Dorsolateral prefrontal cortex (tissue), 122 donors: ENCODE measurements at places on chromosomes 13 and 19. TPM values are rescaled to one million over a fixed set of nuclear protein-coding genes. Genes with fewer than 3 reads are reported as not detected.

DNA sequence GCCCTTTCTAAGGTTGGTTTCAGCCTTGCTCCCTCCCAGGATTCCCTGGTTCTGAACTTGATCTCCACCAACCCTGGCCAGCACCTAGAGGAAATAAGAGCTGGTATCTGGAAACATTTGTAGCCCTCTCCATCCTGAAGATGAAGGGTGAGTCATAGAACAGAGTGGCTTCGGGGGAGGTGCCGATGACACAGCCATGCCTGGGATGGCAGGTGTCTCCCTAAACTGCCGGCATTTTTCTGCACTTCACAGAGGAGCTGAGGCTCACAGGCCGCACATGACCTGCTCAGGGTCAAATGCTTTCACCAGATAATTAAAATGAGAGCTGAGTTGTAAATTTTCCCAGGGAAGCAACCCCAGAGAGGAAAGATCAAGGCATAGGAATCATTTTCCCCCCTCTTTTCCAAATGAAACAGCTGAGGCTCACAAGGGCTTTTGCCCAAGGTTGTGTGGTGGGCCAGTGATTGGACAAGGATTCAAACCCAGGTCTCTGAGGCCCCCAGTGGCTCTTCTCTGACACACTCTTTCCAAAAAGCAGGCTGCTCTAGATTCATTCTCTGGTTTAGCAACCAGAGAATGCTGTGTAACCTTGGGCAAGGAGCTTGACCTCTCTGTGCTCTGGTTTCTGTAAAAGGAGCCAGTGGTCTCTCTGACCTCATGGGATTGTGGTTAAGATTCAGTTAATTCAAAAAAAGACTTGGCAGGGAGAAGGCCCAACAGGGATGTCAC lies 1.2 kb upstream of the SLC25A42 start:
- peak; percentile 75 for DNase-seq

GRCh38 chr13:46810440-46810839 lies 13.5 kb upstream of the ESD start:
- DNase-seq = no peak

- DNase-seq = no peak
Observed at GRCh38 chr19:7718668-7719067, 13.2 kb downstream of the CLEC4G start.

- no peak for DNase-seq
Observed at GRCh38 chr13:44812818-44813217, 176.5 kb downstream of the NUFIP1 start.

- DNase-seq = no peak
Observed at GRCh38 chr19:17686023-17686521, 2.1 kb downstream of the UNC13A start.

DNA sequence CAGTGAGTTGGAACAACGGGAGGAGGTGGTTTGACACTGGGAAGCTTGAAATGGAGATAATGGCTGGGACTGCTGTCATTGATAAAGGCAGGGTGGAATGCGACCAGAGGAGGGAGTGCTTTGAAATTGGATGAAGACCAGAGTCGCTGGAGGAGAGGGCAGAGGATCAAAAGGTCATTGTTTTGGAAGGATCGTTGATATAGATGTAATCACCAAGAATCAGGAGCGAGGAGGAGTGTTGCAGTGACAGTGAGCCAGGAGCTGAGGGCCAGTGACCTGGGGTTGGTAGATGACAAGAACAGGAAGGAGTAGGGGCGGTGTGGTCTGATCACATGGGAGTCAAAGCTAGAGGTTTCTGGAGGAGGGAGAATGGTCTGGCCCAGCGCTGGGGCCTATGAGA lies 25.3 kb downstream of the TM9SF2 start:
- no peak for DNase-seq

- DNase-seq = no peak
Observed at GRCh38 chr13:31878955-31879354, 139.6 kb downstream of the RXFP2 start.

DNA sequence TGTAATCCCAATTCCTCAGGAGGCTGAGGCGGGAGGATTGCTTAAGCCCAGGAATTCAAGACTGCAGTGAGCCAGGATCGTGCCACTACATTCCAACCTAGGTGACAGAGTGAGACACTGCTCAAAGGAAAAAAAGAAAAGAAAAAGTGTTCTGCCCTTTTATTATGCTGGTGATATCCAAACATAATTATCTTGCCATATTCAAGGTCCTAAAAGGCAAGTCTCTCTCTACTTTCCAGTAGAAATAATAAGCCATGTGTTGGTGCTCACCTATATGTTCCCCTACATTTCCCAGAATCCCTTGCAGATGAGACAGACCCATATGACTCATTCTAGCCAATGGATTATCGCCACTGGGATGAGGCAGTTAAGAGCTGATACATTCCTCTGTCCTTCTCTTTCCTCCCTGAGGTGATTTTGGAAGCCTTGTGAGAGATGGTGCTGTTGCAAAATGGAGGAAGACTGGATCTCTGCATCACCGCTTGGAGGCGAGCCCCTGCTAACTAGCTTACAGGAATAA lies 58.3 kb upstream of the MRI1 start:
- DNase-seq = no peak

- DNase-seq = no peak
Observed at GRCh38 chr19:33374236-33374714, 766 bp downstream of the CEBPG start.

DNA sequence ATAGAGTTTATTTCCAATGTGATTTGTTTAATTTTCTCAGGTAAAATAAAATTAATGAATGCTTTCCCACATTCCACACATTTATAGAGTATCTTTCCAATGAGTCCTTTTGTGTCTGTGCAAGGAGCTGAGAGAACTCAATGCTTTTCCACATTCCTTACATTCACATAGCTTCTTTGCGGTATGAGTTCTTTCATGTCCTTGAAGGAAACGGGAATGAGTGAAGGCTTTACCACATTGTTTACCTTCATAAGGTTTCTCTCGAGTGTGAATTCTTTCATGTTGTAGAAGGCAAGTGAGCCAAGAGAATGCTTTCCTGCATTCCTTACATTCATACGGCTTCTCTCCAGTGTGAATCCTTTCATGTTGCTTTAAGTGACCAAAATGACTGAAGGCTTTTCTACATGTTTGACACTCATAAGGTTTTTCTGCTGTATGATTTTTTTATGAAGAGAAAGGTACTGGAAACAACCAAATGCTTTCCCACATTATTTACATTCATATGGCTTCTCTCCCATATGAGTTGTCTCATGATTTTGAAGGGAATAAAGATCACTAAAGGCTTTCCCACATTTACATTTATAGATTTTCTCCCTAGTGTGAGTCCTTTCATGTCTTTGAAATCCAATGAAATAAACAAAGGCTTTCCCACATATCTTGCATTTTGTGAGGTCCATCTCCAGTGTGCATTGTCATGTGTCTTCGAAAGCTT lies 14.4 kb upstream of the ZNF442 start:
- DNase-seq = no peak

- DNase-seq = no peak
Observed at GRCh38 chr19:15696654-15697194, 23.8 kb downstream of the CYP4F12 start.

- no peak for DNase-seq
Observed at GRCh38 chr13:99577934-99578917, 77.0 kb downstream of the TM9SF2 start.

DNA sequence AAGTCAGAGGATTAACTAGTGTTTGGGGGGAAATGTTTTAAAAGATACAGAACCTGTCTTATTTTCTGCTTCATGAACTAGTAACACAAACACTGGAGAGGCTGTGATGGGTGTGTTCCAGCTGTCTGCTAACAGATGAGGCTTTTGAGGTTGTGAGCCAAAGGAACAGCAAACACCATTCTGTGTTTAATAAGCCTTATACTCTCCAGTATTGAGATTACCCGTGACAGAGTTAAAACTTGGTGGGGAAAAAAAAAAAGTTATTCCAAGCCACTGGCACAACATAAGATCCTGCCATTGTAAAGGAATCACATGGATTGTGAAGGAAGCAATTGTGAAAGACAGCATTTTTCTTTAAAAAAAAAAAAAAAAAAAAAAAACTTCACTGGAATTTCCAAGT lies 48.4 kb downstream of the KCTD12 start:
- no peak for DNase-seq

- DNase-seq = no peak
Observed at GRCh38 chr19:50723069-50723468, at the start of gene CLEC11A. CLEC11A (plus strand) TSS chr19:50723364; CDS start chr19:50723526, 162 bp downstream.

GRCh38 chr19:57434386-57435061 lies 601 bp upstream of the ZNF749 start:
- no peak for DNase-seq

Gene INSL3
- total RNA-seq = 1.3 TPM

Gene C19orf73
- total RNA-seq = 2.0 TPM
